ENCODE measurements at places on chromosomes 5 and 9.

- DNase-seq = no peak
Observed at GRCh38 chr9:91291866-91292265, 69.9 kb downstream of the AUH start.

- no peak for DNase-seq
Observed at GRCh38 chr9:27351438-27351837, 54.5 kb upstream of the EQTN start.

DNA sequence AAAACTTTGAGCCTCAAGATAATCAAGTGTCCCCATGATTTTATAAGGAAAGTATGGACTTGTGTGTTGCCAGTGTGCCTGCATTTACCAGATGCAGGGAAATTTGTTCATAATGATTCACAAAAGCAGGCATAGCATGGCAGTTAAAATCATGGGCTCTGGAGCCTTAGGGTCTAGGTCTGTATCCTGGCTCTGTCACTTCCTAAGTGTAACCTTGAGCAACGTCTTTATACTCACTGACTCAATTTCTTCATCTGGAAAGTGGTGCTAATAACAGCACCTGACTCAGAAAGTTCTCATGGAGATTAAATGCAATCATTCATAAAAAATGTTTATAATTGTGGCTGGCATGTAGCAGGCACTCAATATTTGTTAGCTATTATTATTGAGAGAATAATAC, 234.9 kb downstream of the SAXO1 start:
- no peak for DNase-seq

GRCh38 chr9:6566409-6567139, 79.0 kb downstream of the GLDC start:
- peak; percentile 39 for DNase-seq

DNA sequence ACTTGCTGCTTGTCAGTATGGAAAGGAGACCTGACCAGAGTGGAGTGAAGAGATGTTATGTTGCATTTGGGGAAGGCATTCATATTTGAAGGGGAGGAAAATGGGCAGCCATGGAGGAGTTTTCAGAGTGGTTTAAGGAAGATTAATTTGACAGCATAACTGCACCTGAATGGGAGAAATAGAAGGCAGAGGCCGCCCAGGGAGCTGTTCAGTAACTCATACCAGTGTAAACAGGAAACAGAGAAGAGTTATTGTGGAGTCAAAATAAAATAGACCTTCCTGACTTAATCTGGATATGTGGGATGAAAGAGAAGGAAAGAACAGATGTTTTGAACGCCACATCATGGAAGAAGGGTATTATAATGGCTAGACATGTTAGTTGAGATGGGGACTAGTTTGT, 13.4 kb downstream of the SLC44A1 start:
- DNase-seq = no peak

DNA sequence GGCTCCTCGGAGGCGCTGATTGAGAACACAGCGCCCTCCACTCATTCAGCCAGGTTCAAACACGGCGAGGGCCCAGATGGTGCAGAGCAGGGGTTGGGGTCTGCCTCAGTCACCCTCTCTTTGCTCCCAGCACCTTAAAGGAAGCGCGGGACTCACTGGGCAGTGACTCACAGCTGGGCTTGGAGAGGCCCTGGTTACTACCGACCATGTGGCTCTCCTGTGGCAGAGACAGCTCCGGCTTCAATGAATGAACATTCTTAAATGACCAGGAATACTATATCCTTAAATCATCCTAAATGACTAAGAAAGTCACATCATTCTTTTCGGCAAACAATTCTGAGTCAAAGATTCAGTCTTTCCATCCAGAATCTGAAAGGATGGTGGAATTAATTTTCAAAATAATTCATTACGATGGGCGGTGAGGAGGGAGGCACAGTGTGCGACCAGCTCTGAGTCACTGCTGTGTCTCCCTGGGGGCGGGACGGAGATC, 1.6 kb upstream of the INPP5E start:
- DNase-seq = no peak

DNA sequence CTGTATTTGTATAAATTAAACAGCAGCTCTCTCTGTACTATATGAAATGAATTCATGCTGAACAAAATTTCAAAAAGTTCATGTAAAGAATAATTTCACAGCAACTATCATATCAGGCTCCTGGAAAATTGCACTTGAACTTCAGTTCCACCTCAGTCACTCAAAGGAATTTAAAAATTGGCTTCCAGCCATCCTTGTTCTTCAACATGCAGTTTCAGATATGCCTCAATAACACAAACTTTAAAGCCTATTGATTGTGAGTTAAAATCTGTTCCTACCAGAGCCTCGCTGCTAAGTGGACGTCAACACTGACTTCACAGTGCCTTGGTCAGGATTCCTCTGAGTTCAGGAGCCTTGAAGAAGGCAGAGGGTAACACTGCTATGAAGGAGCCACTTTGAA, 418.7 kb upstream of the WWC1 start:
- DNase-seq = no peak

DNA sequence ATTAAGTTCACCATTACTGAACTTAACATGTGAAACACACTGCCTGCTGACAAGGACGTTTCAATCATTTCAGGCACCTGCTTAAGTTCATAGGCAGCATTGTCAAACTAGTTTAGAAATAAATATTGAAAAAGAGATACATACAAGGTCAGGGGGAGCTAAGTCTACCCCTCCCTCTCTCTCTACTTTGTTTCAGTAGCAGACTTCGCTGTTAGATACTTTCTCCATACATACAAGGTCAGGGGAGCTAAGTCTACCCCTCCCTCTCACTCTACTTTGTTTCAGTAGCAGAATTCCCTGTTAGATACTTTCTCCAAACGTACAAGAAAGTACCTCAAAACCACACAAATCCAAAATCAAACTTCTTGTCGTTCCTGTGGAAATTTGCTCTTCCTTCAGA, 387.4 kb upstream of the PDE4D start:
- DNase-seq = no peak

GRCh38 chr5:177085985-177086653, 596 bp upstream of the FGFR4 start:
- DNase-seq = no peak

DNA sequence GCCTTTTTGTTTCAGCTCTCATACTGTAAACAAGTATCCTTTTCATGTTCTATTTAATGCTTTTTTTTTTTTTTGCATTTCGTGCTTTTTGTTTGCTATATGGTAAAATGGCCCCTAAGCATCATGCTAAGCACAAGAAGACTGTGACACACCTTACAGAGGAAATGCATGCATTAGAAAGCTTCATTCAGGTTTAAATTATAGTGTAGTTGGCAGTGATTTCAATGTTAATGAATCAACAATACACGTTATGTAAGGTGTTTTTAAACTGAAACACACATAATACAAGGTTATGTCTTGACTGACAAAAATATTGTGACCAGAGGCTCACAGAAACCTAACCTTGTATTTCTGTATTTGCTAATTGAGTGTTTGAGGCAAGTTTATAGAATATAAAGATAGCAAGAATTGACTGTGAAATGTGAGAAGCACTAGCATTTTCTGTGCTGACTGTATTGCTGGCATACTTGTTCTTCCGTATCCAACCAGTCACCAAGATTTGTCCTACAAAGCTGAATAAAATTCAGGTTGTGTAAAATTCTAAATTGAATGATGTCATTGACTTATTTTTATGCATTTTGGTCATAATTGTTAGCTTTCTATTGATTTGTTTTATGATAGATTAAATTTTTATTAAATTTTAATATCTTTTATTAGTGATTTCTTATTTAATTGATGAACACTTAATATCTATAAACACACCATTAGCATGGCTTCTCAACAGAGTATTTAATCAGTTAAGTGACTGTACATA, 4.1 kb downstream of the CFAP95 start:
- no peak for DNase-seq

GRCh38 chr5:50921366-50922133, 255.1 kb downstream of the PARP8 start:
- no peak for DNase-seq

DNA sequence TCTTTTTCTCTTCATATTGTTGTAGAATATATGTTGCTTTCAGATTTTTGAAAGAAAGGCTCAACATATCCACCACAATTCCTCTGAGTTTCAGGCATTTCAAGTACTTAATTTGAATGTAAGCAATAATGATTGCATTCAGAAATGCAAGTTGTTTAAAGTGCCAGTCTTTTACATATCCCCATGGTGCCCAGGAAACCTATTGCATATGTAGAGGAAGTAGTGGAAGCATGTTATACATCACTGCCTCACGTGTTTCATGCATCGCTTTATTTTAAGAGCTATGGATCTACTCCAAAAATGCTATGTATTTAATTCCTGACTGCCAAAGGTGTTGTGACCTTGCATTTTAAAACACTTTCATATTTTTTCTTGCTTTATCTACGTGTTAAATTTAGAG, 28.1 kb downstream of the CPEB4 start:
- no peak for DNase-seq

DNA sequence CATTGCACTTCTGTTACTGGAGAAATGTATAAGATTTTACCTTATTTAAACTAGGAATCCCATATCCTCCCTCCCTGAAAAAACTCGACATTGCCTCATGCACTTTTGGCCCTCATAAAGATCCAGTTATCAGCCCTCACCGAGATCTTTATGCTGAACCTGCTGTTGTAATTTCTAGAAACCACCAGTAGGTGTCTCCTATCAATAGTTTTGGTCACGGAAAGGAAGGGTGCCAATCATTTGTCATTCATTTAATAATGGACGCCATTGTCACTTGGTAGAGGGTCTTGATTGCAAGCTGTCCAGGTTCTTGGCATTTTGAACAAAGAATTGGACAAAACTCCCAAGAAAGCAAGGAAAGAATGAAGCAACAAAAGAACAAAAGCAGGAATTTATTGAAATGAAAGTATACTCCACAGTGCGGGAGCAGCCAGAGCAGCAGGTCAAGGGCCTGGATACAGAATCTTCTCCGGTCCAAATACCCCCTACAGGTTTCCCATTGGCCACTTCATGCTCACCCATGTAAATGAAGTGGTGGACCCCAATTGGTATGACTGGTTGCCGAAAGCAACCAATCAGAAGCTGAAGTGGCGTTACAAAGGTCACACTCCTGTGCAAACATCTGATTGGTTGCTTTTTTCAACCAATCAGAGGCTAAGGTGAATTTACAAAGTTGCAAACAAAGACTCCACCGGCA, 524.3 kb downstream of the PSAT1 start:
- no peak for DNase-seq

- no peak for DNase-seq
Observed at GRCh38 chr5:96655506-96655905, 6.7 kb upstream of the CAST start.

- no peak for DNase-seq
Observed at GRCh38 chr9:72012646-72013045, 47.8 kb downstream of the C9orf57 start.

DNA sequence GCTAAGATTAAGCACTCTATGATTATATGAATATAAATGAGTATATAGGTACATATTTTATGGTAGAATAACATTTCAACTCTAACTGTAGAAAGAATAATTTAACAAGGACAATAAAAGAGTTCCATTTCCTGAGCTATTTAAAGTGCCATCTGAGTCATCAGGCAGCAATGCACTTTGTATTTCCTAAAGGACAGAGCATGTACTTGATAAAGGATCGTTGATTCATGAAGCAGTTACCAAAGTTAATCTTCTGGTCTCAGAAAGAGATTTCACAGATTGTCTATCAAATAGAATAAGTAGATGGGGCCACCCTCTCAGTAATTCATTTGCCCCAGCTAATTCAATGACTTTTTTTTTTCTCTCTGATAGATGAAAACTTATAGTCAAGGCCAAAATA, 747.8 kb downstream of the CDH18 start:
- no peak for DNase-seq

DNA sequence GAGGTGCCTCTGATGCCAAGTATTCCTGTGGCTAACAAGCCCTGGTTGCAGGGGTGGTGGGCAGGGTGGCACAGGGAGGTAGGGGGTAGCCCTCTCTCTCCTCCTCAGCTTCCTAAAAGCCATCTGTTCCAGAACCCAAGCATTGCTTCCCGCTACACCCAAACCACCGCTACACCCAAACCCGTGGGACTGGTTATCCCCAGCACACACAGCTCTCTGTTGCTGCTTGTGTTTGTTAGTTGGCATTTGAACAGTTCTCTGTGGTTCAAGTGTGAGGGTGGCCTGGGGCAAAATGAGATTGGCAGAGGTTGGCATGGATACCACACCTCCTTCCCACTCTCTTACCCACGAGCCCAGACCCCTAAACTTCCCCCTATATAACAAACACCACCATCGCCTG, 40.4 kb downstream of the SPARC start:
- no peak for DNase-seq

DNA sequence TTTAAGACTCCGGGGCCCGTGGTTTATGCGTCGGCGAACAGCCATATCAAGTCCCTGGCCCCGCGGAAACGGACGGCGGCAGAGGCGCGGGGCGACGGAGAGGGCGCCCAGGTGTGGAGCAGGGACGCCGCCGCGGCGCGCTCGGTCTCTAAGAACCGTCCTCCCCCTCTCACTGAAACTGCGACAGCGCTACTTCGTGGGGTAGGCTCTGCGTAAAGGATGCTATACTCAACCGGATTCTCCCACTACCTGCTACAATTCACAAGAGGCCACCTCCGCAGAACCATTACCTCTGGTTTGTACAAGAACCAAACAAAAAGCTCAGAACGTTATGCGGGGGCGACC, 404 bp downstream of the MRNIP start:
- DNase-seq = peak; percentile 63

Data from 8988T (cell line).